ENCODE measurements at places on chromosomes 4 and X.
A peak's percentile ranks its signal among the peaks of the same experiment; 100 is the strongest.

GRCh38 chr4:20426028-20426427 is 174.3 kb downstream of the SLIT2 start:
- no peak for DNase-seq

- no peak for DNase-seq
Observed at GRCh38 chrX:28487818-28488217, 99.4 kb upstream of the IL1RAPL1 start.

DNA sequence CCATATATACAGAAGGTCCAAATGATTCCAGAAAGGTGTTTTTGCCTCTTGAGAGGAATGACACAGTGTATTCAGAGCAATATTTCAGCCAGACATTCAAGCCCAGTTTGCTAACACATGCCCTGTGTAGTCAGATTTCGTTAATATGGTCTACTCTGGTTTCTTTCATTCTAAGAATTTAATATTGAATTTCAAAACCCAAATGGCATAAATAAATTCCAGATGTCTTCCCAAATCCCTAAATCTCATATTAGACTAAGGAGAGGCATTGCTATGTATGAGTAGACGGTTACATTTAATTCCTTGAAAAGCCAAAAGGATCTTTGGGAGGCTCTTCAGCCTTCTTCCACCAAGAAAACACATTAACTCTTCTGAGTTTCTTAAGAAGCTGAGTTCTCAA is 66.3 kb upstream of the C1QTNF7 start:
- DNase-seq = no peak

GRCh38 chrX:50081282-50081889 is 119.4 kb downstream of the AKAP4 start:
- peak; percentile 10 for DNase-seq

DNA sequence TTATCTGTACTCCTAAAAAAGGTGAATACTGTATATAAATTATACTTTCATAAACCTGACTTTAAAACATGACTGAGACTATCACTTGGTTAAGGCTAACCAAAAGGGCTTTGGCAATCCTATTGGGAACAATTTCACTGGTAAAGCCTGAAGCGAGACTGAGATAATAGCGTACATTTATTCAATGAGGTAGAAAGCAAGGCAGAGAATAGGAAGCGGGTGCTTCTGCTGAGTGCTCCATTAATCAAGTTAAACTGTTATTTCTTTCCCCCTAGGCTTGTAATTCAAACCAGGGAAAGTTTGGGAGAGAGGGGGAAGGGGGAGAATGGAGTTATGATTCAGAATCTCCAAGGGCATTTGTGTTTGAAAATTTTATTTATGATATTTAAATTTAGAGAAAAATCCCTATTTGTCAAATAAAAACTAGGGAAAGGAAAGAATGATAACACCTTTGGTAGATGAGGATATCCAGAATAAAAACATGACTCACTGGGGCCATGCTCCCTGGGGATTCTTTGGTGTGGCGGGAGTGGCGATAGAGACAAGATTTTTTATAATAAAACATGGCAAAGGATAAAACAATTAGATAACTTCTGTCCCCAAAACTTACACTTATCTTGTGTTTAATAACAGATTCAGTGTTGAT is 34.6 kb upstream of the SORBS2 start:
- no peak for DNase-seq

DNA sequence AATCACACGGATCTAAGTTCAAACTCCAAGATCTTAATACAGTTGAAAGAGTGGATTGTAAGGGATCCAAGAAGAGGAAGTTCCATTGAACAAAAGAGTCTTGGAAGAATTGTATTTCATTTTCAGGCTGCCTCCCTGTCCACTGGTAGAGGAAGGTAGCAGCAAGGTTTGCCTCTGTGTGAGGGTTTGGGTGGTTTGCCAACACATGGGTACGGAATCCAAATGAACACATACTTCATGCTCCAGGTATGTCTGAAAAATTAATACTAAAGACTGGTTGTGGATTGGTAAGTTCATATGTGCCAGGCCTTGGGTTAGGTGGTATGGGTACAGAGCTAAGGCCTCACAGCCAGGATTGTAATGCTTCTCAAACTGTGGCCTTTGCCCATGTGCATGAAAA is 523.6 kb upstream of the BOD1L1 start:
- no peak for DNase-seq

DNA sequence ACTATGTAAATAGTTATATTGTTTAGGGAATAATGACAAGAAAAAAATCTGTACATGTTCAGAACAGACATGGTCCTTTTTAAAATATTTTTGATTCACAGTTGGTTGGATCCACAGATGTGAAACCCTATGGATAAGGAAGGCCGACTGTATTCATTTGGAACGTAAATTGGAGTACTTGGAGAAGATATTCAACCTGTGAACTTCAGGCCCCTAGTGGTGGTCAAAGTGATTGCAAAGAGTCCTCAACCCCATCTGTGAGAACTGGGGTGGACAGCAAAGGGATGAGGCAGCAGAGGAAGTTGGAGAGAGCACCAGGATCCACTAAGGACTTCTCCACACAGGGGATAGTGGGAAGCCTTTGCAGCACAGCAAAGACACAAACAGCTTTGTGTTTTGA is 6.2 kb upstream of the CXCL13 start:
- DNase-seq = no peak

- no peak for DNase-seq
Observed at GRCh38 chr4:15381806-15382338, 46.0 kb upstream of the C1QTNF7 start.

GRCh38 chrX:153214934-153215333 is 35.9 kb downstream of the MAGEA1 start:
- DNase-seq = no peak

GRCh38 chr4:2419814-2420213 is 1.1 kb downstream of the CFAP99 start:
- no peak for DNase-seq

DNA sequence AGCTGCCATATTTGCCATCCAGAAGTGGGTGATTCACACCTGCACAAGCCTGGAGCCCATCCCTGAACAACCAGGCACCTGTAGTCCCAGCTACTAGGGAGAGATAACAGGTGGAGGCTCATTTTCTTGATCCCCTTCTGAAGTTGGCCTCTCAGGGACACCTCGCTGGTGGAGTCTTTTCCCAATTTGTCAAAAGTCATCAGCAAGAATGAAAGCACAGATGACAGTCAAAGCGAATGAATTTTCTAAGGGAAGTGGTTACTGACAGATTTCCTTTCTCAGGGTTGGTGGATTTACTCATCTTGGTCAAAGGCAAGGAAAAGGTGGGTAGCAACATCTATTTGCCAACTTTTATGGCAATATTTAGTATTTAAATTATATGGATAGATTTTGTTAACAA is 36.5 kb downstream of the FGFBP1 start:
- DNase-seq = no peak

DNA sequence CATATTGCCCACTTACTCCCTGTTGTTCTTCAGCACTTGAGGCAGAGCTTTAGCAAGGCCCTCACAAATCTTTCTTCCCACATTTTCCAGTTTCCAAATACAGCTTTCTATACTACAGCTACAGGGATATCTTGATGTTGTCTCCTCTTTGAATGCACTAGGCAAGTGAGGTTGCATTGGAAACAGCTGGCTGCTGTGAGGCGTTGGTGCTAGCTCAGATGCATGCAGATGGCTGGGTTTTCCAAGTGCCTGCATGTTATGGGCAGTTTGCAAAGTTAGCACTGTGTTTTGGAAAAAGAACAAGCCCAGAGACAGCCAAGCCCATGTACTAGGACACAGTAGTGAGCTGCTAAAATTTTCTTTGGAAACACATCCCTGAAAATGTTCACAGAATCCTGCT is 315.1 kb upstream of the RASGEF1B start:
- DNase-seq = no peak

GRCh38 chr4:102454268-102454667 is 46.9 kb upstream of the NFKB1 start:
- no peak for DNase-seq

DNA sequence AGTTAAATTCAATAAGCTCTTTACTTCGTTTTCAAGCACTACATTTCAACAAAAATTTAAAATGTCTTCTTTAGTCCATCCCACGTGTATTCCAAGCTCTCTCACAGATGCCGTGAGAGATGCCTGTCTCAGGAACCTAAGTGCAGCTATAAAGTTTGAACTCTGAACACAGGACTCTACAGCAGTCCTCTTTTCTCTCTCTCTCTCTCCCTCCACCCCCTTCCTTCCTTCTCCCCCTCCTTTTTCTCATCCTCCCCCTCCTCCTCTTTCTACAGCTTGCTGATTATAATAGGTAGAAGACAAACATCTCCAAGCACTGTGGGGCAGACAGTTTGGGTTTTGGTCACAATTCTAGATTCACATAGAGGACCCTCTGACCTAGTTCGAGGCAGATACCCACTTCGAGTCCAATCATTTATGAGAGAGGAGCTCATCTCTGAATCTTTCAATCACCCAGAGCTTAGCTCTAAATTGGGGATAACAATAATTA is 31.5 kb upstream of the DCLK2 start:
- DNase-seq = no peak

DNA sequence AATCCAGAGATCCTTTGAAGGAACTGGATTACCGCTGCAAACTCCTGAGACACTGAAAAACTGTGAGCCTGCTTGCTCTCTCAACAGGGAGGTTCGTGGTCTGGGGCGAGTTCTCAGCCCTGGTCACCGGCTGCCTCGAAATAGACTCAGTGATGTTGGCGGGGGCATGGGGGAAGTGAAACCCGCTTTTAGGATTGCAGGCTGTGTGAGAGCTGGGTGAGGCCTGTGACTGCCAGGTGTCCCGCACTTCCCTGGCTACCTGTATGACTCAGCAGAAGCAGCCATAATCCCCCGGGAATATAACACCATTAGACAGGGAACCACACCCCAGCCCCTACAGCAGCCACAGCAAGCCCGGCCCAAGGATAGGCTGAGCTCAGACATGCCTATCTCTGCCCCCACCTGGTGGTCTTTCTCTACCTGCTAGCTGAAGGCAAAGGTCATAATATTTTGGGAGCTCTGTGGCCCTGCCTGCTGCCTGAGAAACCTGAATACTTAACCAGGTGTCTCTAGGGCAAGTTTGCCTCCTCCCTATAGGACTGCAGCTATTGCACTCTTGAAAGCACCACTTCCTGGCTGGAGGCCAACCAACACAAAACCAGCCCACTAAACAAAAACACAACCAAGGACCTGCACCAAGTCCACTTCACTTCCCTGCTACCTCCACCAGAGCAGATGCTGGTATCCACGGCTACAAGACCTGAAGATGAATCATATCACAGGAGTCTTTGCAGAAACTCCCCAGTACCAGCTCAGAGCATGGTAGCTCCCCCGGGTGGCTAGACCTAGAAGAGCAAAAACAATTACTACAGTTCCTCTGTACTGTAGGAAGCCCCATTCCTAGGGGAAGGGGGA is 202.0 kb downstream of the RRAGB start:
- DNase-seq = no peak

DNA sequence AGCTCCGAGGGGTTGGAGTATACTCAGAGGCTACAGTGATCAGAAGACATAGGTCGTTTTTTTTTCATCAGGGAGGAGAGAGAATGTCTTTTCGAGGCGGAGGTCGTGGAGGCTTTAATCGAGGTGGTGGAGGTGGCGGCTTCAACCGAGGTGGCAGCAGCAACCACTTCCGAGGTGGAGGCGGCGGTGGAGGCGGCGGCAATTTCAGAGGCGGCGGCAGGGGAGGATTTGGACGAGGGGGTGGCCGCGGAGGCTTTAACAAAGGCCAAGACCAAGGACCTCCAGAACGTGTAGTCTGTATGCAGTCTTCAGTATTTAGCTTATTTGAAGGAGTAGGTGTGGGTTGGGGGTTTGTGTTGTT is 500 bp downstream of the GAR1 start:
- no peak for DNase-seq

GRCh38 chr4:149294601-149295000 is 521.0 kb downstream of the IQCM start:
- no peak for DNase-seq

DNA sequence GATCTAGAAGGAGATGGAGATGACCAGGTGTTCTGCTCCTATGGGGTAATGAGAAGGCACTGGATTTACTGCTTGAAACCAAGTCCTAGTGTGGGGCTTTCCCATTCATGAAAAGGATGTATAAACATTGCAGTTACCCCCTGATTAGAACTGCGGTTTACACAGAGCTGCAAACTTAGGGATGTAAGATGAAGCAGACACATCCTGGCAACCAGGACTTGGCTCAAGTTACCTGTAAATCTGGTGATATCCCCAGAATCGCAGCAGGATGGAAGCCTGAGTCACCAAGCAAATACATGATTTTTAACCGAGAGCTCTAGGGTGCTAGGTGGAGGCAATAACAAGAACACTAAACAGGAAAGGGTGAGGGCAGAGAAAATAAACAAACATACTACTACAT is 178.6 kb upstream of the MAMLD1 start:
- DNase-seq = no peak

DNA sequence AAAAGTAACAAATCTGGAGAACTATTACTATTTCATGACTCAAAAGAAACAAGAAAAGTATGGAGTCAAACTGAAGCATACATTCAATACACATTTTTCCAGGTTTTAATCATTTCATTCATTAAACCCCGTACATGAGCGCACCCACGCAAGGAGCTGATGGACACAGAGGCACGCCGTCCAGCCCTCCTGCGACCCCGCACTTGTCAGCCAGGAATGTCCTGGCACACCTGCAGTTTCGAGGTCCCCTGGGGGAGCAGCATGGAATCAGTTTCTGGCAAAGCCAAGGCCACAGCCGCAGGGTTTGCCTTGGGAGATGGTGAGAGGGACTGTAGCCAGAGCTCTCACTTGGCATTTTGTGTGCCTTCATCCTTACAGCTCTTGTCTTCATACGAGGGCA is 12.8 kb upstream of the SLC2A9 start:
- DNase-seq = no peak

DNA sequence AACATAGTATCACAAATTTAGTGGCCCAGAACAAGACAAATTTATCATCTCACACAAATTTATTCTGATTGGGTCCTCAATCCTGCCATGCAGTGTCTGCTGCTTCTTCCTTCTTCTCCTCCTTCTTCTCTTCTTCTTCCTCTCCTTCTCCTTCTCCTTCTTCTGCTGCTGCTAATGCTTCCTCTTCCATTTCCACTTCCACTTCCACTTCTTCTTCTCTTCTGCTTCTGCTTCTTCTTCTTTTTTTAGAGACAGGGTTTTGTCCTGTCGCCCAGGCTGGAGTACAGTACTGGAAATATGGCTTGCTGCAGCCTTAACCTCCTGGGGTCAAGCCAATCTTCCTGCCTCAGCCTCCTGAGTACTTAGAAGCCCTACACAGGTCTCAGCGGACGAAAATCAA is 37.5 kb downstream of the FGFBP1 start:
- no peak for DNase-seq

DNA sequence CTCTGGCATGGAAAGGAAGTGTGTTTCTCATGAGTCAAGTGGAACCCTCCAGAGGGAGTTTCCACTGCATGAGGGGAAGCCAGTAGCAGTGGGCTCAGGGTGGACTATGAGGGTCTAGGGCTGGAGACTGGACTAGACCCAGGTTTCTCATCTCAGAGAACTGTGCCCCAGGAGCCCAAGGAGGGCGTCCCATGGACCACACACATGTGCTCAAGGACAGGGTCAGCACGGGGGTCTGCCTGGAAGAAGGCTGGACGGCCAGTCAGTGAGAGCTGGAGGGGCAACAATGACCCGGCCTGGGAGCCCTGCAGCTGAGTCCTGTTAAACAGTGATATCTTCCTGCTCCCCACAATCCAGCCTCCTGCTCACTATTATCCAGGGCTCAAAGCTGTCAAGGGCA is 5.8 kb upstream of the CTSO start:
- DNase-seq = no peak
